ENCODE measurements at places on chromosomes 2 and 18.

DNA sequence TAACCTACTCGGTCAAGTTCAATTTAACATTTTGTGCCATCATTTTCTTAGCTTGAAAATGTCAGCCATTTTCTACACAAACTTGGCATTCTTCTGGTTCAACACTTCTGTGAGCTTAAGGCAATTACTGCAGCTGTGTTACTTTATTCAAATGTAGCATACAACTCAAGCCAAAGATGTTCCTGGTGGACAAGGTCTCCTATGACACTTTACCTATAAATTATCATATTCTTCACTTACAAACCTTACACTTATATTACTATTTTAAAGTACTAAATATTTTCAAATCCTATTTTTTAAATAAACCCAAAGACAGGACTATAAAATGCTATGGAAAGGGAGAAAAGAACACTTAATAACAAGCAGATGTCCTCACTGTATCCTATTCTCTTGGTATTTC lies 1045.3 kb downstream of the TSN start:
- no peak for DNase-seq

- DNase-seq, result no peak
Measured at GRCh38 chr2:75607400-75607798, 39.2 kb upstream of the MRPL19 start.

DNA sequence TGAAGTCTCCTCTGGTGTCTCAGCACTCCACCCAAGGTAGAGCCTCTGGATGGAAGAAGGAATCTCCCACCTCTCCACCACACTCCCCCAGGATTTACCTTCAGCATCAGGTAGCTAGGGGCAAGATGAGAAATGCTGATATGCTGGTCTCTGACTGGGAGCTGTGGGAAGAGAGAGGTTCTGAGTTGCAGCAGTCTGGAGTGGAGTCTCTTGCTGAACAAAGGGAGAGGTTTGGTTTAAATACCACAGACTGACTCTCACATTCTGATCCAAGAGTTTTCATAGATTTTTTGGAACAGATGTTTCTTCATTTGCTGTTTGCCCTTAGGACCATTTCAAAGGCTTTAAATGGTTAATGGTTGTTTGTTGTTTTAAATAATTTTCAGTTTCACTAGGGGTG lies 1.1 kb upstream of the CFLAR start:
- DNase-seq, result no peak

DNA sequence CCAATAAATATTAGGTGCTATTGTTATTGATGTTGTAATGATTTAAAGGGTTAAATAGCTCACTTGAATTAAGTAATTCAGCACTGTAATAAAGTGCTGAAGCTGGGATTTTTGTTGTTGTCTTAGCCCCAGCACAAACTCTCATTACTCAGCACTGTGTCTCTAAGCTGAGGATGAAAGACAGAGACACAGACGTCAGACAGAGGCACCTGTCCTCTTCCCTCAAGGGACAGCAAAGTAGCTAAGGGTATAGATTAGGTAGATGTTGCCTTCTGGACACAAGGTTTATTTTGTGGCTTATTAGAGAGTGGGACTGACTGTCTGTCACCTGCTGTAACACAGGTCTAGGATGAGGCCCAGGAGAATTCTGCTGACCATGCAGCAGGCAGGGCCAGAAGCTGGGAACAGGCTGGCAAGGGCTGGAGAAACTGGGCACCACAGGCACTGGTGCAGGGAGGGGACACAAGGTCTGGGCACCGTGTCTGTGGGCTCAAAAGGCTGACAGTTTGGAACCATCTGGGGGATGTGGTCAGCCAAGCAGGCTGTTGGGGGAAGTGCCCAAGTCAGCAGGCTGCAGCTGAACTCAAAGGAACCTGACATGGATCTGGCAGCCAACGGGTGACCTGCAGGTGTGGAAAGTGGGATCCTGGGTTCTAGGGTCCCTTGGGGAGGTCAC lies 20.0 kb upstream of the PTPN4 start:
- peak; percentile 25 for DNase-seq

GRCh38 chr2:170369894-170370293 lies 191.9 kb downstream of the MYO3B start:
- peak; percentile 43 for DNase-seq

- DNase-seq, result no peak
Measured at GRCh38 chr2:1739961-1740715, 4.2 kb downstream of the PXDN start.

GRCh38 chr2:40434731-40435271 lies 17.1 kb downstream of the SLC8A1 start:
- no peak for DNase-seq

DNA sequence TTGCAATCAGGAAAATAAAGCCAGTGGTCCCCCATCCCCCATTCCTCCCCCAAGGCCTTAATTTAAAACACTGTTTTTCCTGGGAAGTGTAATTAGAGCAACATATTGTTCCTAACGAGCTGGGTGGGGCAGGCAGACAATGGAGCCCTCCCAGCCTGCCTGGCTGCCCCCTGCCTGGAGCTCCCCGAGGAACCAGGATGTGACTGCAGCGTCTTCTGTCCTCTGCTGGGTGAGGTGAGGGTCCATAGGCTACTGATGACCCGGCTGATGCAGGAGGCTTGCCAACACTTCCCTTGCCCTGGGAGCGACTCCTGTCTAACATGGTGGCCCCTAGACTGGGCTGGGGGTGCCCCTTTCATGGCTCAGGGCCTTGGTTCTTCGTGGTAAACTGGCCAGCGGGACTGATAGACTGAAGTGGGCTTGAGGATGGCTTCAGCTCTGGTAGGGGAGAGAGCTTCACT lies 152.4 kb downstream of the DYSF start:
- no peak for DNase-seq

GRCh38 chr2:201854221-201854801 lies 48.0 kb downstream of the CDK15 start:
- DNase-seq, result no peak

DNA sequence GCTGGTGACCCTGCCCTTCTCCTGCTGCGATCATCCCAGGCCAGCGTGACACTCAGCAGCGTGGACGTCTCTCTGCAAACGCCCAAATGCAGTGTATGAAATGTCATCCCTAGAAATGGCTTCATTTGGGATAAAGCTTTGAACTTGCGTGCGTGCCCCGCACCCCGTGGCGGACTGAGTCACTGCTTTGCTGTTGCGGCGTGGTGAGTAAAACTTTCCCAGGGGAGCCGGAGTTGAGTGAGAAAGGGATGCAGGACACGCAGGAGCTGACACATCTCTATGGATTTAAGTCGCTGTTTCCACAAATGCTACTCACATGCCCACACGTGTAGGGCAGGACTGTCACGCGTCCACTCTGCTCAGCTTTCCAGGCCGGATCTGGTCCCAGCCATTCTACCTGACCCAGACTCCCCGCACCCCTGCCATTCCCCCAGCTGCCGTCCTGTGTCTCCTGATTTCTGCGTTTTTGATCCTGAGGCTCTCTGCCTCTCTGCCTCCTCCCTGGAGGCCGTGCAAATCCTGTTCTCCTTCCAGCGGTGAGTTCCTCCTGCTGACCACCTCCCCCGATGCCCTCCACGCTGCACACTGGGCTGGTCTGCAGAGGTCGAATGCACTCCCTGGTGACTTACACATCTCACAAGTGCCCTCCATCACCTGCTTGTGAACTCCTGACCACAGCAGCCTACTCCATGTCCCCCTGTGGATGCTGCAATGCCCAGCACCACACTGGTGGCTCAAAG lies 88.9 kb downstream of the MBP start:
- DNase-seq, result no peak

DNA sequence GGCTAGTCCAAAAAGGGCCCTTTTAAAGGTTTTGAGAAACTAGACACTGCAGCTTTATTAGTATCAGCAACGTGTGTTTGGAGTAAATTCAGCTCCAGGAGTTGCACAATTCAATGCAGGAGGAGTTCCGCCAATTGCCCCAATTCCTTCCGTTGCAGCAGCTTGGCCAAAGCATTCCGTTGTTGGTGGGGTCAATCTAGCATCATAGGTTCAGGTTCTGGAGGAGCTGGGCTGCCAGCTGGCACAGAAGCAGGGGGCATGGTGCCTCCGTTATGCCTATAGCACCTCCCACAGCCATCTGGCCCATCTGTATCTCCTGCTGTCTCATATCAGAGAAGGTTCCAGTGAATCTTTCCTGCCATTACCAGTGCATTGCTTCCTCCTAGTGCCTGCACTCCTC lies 55.4 kb downstream of the REL start:
- no peak for DNase-seq

DNA sequence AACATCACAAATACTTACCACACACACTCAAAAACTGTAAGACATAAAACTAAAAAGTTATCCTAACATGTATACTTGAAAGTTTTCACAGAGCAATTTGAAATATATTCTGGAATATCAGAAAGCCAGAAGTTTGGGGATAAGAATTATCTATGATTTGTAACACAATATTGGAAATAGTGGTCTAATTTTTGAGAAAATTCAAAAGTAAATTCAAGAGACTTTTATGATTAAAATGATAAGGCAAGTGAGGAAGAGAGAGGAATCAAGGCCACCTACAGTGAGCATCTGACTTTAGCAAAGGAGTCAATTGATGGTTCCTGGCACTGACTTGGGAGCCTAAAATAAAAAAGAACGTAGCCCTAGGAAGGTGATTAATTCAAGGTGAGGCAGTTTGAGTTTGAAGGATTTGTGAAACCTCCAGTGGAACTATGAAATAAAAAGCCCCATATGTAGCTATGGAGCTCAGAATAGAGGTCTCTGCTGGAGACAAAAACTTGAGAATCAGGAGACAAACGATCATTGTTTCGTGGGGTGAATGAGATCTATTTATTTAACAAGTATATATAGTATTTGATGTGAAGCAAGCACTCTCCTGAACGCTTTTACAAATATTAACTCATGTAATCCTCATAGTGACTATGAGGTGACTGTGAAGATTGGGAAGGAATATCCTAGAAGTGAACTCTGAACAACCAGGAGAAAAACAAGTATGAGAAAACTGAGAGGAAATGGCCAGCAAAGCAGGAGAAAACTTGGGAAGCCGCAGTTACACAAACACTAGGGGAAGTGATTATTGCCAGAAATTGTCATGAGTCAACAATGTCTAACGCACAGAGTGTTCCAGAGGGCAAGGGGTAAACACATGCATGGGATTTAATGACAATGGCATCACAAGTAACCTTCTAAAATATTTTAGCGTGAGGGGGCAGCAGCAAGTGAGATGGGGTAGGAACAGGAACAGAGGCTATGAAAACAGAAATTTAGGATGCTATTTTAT lies 12.8 kb downstream of the TFPI start:
- no peak for DNase-seq

GRCh38 chr2:172066394-172066886 lies 18.9 kb upstream of the DLX1 start:
- DNase-seq, result no peak

DNA sequence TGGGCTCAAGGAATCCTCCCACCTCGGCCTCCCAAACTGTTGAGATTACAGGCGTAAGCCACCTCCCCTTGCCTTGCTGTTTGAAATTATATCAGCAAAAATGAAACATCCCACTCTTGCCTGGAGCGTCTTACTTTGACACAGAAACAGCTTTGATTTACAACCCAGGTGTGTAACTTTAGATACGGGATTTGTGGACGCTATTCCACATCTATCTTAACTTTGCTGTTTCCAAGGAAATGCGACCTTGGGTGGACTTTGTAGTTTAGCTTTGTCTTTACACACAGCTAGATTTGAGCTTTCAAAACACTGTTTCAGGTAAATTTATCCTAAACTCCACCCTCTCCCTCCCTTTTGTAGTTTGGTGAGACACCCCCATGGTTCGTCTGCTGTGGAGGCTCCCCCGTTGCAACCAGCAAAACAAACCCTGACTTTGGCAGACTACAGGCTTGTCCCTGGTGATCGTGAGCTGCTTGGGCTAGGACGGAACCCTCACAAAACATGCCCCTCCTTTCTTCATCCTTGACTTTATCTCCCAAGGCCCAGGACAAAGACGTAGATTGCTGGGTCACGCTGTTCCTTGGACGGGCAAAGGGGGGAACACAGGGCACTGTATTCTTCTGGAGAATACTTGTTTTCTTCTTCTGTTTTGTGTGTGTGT lies 5.5 kb upstream of the MSH6 start:
- DNase-seq, result no peak

GRCh38 chr18:75478996-75479880 lies 51.7 kb upstream of the SMIM21 start:
- DNase-seq, result peak; percentile 57

DNA sequence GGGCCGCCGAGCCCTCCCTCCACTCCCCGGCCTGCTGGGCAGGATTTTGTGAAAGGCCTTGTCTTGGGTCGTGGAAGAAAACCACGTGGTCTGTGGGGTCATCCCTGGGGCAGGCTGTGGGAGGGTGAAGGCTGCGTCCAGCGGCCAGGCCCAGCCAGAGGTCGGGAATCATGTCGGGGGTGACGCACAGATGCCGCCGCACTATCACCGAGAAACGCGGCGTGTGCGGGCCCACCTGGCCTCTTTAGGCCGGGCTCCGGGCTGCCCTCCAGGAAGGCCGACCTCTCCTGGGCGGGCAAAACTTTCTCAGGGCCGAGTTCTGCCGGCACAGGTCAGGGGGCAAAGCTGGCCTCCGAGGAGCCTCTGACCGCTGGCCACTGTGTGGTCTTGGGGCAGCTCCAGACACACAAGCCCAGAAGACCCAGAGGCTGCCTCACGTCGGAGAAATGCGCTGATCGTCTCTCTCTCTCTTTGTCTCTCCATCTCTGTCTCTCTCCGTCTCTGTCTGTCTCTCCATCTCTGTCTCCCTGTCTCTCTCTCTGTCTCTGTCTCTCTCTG lies 28.4 kb downstream of the NFATC1 start:
- no peak for DNase-seq

DNA sequence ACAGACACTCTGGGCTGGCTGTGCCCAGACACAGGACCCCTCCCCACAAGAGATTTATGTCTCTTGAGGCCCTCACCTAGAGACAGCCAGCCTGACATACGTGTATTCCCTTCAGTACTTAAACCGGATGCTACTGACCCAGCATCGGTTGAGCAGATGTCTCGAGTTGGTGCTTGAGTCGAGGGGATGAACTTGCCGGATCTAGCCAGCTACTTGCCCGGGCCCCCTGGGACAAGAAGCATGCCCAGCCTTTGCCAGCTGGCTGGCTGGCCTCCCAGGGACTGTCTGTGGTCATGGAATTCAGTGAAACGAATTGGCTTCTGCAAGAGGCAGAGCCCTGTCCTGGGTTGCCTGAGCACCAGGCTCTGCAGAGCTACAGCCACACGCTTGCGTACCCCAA lies 36.0 kb downstream of the DNMT3A start:
- no peak for DNase-seq

DNA sequence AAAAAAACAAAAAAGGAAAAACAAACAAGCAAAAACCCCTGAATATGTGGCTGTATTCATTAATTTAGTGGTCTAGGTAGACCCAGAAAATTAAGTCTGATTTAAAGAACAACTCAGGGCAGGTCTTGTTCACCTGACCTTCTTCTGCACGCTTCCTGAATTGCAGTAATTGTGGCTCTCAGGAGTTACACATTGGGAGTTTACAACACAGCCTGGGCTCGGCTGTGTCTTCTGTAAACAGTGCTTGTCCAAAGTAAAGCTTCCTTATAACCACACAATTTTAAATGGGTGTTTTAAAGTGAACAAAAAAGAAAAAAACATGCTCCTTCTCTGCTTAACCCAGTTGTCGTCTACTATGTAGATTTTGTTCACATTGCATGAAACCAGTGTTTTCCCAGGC lies 8.3 kb upstream of the MTIF2 start:
- no peak for DNase-seq
